HuH-7.5 (cell line): ENCODE measurements at places on chromosomes 6 and 20.

DNA sequence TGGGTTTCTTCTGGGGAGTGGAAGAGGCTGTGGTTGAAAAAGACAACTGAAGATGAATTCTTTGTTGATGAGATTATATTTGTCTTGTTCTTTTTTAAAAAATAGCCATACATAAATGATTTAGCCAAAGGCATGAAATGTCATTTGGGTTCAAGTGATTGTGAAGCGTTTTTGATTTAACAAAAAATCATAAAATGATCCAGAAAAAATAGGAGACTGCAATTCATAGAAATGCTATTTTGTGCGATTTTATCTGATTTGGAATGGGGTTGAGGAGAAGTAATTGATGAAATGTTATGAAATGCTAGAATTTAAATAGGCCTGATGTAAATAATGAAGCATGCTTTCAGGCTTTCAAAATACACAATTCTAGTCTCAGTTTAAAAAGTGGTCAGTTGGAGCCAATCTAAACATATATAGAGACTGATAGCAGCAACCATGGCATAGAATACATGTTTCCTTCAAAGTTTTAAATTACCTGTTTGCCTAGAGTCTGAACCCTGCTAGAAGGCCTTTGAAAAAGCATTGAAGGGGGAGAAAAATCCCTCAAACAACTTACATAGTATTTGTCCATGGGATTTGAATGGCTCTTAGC, 21.8 kb downstream of the PFDN4 start:
- DNase-seq = no peak

DNA sequence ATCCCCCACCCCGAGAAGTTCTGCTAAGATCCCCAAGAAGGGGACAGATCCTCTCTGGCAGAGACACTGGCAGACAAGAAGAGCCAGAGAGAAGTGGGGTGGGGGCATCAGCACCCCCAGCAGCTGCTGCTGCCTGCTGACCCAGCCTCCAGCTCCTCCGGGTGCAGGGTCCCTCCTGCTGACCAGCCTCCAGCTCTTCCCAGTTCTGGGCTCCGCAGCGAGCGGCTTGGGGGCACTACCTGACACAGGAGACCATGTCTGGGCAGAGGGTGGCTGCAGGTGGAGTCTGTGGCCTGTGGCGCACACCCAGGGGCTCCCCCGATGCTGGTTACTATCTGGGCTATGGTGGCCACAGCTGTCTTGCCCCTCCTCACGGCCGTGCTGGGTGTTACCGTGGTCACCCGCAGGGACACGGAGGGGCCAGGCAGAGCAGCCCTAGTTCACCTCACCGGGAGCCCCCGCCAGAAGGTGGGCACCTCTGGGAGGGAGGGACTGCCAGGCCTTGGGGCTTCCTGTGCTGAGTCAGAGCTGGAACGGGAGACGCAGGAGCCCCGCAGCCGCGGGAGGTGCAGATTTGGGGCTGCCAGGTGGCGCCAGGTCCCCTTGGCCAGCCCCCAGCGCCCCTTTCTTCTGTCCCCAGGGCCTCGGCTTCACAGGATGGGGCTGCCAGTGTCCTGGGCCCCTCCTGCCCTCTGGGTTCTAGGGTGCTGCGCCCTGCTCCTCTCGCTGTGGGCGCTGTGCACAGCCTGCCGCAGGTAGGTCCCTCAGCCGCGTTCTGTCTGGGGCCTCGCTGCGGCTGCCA, 630 bp downstream of the LIME1 start:
- peak; percentile 29 for DNase-seq

DNA sequence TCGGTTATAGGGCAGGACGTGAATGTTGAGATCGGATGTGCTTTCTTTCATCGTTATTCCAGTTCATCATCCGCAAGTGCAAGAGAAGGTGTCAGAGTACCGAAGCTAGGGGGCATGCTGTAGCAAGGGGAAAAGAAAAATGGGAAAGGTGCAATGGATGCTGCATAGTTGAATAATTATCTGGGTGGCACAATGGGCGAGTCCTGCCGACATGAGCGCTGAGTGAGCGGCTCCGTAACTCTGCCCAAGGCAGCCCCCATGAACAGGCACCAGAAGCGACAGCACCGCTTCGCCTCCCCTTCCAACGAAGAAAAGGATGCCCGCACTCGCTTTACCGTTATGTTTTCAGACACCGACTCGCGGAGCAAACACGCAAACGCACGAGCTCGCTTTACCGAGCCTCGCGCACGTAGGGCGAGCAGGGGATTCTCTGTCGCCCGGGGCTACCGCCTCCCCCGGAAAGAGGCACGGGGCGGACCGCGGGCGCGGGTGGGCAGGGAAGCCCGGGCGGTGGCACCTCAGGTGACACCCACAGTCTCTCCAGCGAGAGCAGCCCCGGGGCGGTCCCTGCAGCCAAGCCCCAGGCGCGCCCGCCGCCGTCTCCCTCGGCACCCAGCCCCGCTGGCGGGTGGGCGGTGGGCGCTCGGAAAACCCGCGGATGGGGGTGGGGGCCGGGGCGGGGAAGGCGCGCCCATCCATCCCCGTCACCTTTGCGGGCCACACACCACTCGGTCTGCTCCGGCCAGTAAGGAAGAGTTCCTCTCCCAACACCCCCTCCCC, 654 bp downstream of the WASF1 start:
- DNase-seq = peak; percentile 37

- no peak for DNase-seq
Observed at GRCh38 chr6:2244261-2245102, 923 bp downstream of the GMDS start.

GRCh38 chr20:64101731-64102621, 5.4 kb downstream of the NPBWR2 start:
- DNase-seq = peak; percentile 96

- peak; percentile 16 for DNase-seq
Observed at GRCh38 chr6:29559524-29560287, at the start of gene UBD. Gene UBD, minus strand, starts transcription at chr6:29559732. Its CDS starts 31 bp downstream, at chr6:29559701.
